Stimulated activated CD4-positive, alpha-beta T cell treated with anti-CD3 and anti-CD28 coated beads, Interleukin-12 subunit alpha, Interleukin-12 subunit beta, amount 100 ng/mL, for 24 hours (primary cell): ENCODE measurements at places on chromosomes 2 and 18.

GRCh38 chr2:41482659-41483058 is 565.2 kb upstream of the PKDCC start:
- DNase-seq = no peak

DNA sequence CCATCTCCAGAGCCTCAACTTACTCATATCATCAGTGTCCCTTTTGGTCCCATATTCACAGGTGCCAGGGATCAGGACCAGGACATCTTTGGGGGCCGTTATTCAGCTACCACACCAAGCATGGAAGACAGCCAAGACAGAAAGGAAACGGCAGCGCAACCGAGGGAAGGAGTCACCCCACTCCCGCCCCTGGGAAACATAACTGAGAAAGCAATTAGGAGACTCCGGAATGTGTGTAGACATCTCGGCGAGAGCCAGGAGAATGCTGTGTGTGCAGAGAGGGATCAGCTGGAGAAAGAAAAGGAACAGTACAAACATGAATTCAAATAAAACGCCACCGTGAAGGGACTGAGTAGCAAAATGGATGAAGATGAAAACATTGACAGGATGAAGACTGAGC is 13.4 kb upstream of the BOK start:
- DNase-seq = no peak

DNA sequence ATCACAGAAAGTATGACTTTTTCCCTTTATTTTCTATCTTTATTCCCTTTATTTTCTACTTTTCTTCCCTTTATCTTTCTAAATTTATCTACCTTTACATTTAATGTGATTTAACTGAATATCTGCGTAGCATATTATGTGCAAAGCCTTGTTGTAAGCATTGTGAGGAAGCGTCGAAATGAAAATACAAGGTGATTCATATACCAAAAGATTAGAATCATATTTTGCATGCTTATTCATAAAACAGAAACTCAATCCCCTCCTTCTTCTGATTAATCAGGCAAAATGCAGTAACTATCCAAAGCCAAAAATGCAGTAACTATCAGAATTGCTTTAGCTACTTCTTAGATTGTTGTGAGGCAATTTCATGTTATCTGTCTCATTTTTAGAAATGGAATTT is 393.0 kb downstream of the CDH19 start:
- DNase-seq = no peak

DNA sequence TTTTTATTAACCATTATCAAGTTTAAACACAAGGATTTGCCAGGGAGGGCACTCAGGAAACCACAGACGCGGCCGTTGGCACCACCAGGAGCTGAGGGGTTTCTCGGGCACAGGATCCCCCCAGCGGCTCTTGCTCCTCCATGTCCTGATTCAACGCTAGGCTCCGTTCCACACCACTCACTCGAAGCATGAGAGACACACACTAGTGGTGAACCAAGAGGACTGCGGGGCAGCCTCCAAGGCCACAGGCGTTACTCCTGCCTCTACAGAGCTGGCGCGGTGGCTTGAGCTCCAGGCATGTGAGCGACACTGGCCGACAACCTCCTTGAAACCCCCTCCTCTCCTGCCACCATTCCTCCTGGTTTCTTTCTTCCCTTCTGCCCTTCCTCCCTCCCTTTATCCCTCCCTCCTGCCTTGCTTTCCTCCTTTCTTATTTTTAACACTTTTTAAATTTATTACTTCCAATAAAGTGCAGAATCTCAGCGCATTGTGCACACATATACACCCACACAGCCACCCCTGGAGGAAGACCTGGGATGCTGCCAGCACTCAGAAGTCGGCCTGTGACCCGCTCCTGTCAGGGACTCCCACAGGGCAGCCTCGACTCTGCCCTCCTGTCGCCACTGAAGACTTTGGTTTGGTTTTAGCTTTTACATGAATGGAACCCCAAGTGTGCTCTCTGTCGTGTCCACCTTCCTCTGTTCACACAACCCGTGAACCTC is 21.7 kb downstream of the COX7A2L start:
- DNase-seq = no peak
